Endodermal cell (in vitro differentiated cells): ENCODE measurements at places on chromosomes 1 and 21. TPM values are rescaled to one million over a fixed set of nuclear protein-coding genes. Genes with fewer than 3 reads are reported as not detected.

- peak; percentile 65 for DNase-seq
- H3K27ac ChIP-seq: peak overlapping the region; percentile 81
- no peaks in the 10 kb centered on the region for H3K36me3 ChIP-seq
- H3K27me3 ChIP-seq: no peaks in the 10 kb centered on the region
- peaks cover 13% of the 10 kb centered on the region for H3K4me1 ChIP-seq
Observed at GRCh38 chr1:94095112-94095637, 25.8 kb downstream of the ABCA4 start.

DNA sequence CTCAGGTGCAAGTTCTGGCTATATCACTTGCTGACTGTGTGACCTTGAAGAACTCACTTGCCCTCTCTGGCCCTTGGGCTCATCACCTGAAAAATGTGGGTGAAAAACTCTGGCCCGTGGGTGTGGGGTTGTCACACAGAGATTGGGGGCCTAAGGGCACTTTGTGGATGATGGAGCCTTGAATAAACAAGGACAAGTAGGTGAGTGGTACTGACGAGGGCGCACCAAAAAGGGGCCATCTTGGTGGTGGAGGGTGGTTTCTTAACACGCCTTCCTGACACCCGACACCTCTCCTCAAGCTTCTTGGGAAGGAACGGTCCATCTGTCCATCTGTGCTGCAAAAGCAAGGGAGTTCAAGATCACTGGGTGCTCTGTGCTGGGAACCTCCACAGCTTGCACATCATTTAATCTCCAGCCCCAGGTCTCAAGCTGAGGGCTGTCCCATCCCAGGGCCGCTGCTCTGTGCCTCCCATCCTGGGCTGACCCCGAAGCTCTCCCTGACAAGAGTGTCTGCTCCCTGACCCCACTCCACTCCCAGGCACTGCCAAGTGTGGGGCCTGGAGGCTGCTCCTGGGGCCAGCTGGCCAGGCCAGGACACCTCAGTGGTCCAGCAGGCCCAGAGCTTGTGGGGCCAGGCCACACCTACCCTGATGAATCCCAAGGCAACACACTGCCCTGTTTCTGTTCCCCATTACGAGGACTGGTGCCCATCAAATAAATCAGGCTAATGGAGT, 97.3 kb downstream of the GLIS1 start:
- no peaks in the 10 kb centered on the region for H3K36me3 ChIP-seq
- peaks cover 7% of the 10 kb centered on the region for H3K4me1 ChIP-seq
- H3K27me3 ChIP-seq: no peaks in the 10 kb centered on the region
- no peak overlapping the region for H3K27ac ChIP-seq
- DNase-seq: peak; percentile 41

GRCh38 chr1:161899091-161899490, 124.6 kb downstream of the OLFML2B start:
- H3K36me3 ChIP-seq: no peaks in the 10 kb centered on the region
- no peak overlapping the region for H3K27ac ChIP-seq
- no peak overlapping the region for H3K4me3 ChIP-seq

DNA sequence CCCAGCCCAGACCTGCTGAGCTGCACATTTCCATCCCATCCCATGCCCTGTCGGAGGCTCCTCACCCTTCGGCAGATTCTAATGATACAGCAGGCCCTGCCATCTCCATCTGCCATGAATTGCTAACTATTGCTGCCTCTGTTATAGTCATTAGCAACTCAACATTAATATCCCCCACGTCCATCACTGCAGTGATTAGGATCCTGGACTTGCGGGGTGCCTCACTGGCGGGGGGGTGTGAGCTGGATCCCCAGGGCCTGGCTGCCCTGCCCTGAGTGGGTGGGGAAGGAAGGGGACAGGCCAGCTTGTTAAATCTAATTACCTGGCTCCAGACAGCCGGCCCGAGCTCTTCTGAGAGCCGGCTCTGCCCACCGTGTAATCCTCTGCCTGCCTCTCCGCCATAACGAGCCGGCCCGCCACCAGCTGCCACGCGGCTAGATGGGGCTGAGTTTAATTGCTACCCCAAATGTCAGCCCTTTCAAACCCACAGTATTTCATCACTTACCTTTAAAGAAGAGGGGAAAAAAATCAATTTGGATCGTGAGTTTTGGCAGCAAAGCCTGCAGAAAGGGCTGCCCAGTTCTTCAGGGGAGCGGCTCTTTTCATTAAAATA, 227.3 kb upstream of the CSF3R start:
- peak overlapping the region; percentile 14 for H3K27ac ChIP-seq
- H3K27me3 ChIP-seq: no peaks in the 10 kb centered on the region
- H3K4me1 ChIP-seq: peaks cover 15% of the 10 kb centered on the region
- no peaks in the 10 kb centered on the region for H3K36me3 ChIP-seq
- H3K4me3 ChIP-seq: no peak overlapping the region
- no peak for DNase-seq

- peak; percentile 74 for DNase-seq
- H3K36me3 ChIP-seq: peaks cover 20% of the 10 kb centered on the region
- peak overlapping the region; percentile 46 for H3K27ac ChIP-seq
- H3K4me3 ChIP-seq: peak overlapping the region; percentile 85
- peaks cover 7% of the 10 kb centered on the region for H3K4me1 ChIP-seq
Observed at GRCh38 chr1:43979528-43980254, 681 bp downstream of the B4GALT2 start.

GRCh38 chr21:29989634-29990234, 49.9 kb upstream of the GRIK1 start:
- no peak for DNase-seq
- no peaks in the 10 kb centered on the region for H3K27me3 ChIP-seq
- no peaks in the 10 kb centered on the region for H3K4me1 ChIP-seq
- no peak overlapping the region for H3K27ac ChIP-seq
- H3K4me3 ChIP-seq: no peak overlapping the region

DNA sequence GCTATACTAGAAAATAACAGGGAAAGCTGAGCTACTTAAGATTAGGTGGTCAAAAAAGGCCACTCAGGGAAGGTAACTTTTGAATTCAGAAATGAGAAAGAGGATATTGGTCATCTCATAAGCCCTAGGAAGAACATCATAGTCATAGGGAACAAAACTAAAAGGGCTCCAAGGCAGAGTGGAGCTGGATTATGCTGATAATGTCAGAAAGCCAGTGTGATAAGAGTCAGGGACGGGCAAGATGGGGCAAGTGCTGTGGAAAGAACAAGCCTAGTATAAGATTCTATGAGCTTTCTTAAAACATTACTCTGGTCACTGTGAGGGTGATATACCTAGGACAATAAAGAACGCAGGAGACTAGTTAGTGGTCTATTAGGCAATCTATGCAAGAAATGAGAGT, 106.6 kb downstream of the DUSP10 start:
- no peak overlapping the region for H3K27ac ChIP-seq
- no peak overlapping the region for H3K4me3 ChIP-seq
- no peaks in the 10 kb centered on the region for H3K27me3 ChIP-seq
- DNase-seq: no peak
- H3K36me3 ChIP-seq: no peaks in the 10 kb centered on the region

DNA sequence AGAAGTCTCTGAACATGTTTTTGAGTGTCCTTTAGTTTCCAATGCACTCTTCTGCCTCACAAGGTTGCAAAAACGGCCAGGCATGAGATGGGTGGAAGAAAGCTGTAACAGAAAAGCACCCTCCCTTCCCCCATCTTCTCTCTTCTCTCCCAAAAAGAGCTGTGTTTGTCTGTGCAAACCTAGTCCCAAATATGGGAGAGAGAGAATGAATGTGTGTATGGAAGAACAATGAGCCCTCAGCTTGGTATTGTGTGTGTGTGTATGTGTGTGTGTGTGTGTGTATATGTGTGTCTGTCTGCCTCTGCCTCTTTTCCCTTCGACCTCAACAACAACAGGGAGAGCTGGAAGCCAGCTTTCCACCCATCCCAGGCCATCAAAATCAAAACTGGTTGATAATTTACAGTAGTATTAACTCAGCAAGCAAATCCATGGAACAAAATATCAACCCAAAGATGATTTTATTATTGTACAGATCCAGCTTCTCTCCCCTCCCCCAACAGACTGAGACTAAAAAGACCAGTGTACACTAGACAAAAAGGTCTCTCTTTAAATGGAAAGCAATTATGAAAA, 1.8 kb downstream of the RERE start:
- no peaks in the 10 kb centered on the region for H3K36me3 ChIP-seq
- H3K27me3 ChIP-seq: no peaks in the 10 kb centered on the region
- no peaks in the 10 kb centered on the region for H3K4me1 ChIP-seq
- DNase-seq: peak; percentile 44

GRCh38 chr21:36890086-36890485, 76.4 kb downstream of the HLCS start:
- H3K27ac ChIP-seq: no peak overlapping the region
- DNase-seq: no peak
- no peaks in the 10 kb centered on the region for H3K27me3 ChIP-seq
- H3K36me3 ChIP-seq: peaks cover 3% of the 10 kb centered on the region

DNA sequence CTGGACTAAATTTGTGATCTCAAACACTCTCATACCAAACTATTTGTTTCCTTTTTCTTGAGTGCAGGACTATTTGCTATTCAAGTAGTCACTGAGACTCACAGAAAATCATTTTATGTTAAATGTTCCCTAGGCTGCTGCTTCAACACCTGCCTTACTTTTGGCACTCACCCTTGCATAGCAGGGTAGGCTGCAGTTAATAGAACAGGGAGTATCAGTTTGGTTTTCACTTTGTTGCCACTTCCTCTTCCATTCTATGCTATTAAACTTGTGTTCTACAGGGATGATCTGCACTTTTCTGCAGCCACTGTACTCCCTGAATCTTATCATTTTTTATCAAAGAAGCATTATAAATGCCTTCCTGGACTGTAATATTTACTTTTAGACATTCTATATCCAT, 148.7 kb upstream of the PRMT6 start:
- no peak overlapping the region for H3K27ac ChIP-seq
- H3K4me1 ChIP-seq: no peaks in the 10 kb centered on the region
- no peak for DNase-seq
- no peaks in the 10 kb centered on the region for H3K27me3 ChIP-seq

- no peaks in the 10 kb centered on the region for H3K27me3 ChIP-seq
- no peaks in the 10 kb centered on the region for H3K36me3 ChIP-seq
- no peak for DNase-seq
- H3K4me1 ChIP-seq: peaks cover 7% of the 10 kb centered on the region
- no peak overlapping the region for H3K27ac ChIP-seq
- no peak overlapping the region for H3K4me3 ChIP-seq
Observed at GRCh38 chr1:22169816-22170215, 26.9 kb upstream of the WNT4 start.

GRCh38 chr1:207651583-207651982, 6.7 kb downstream of the CR1L start:
- H3K36me3 ChIP-seq: no peaks in the 10 kb centered on the region
- no peaks in the 10 kb centered on the region for H3K27me3 ChIP-seq
- no peak for DNase-seq
- peaks cover 10% of the 10 kb centered on the region for H3K4me1 ChIP-seq
- H3K27ac ChIP-seq: no peak overlapping the region
- H3K4me3 ChIP-seq: no peak overlapping the region

DNA sequence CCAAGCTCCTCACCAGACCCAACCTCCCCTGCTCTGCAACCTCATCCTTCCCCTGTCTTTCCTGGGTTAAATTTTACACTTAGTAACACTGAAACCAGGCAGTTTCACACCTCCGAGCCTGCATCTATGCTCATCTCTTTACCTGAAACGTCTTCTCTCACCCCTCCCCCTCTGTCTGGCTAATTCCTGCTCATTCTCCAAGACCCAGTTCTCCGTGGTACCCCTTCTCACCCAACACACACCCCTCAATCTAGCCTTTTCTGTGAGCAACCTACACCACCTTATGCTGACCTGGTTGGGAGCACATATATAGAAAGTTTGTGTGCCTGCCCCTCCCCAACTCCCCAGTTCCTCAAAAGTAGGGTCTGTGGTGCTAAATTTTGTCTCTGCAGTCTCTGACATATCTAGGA, 3.7 kb upstream of the KIAA1614 start:
- DNase-seq: peak; percentile 33
- H3K36me3 ChIP-seq: no peaks in the 10 kb centered on the region
- H3K27me3 ChIP-seq: peaks cover 28% of the 10 kb centered on the region
- no peak overlapping the region for H3K4me3 ChIP-seq
- no peaks in the 10 kb centered on the region for H3K4me1 ChIP-seq
- no peak overlapping the region for H3K27ac ChIP-seq

- no peaks in the 10 kb centered on the region for H3K4me1 ChIP-seq
- DNase-seq: no peak
- H3K4me3 ChIP-seq: no peak overlapping the region
- no peak overlapping the region for H3K27ac ChIP-seq
- H3K27me3 ChIP-seq: no peaks in the 10 kb centered on the region
- no peaks in the 10 kb centered on the region for H3K36me3 ChIP-seq
Observed at GRCh38 chr1:195130598-195130997, 1477.6 kb downstream of the KCNT2 start.

- H3K27ac ChIP-seq: no peak overlapping the region
- H3K36me3 ChIP-seq: peaks cover 24% of the 10 kb centered on the region
- H3K27me3 ChIP-seq: no peaks in the 10 kb centered on the region
- no peaks in the 10 kb centered on the region for H3K4me1 ChIP-seq
- DNase-seq: no peak
Observed at GRCh38 chr1:39759436-39759726, 11.8 kb downstream of the OXCT2 start.

GRCh38 chr21:35658242-35658641, 402.1 kb downstream of the SETD4 start:
- H3K27me3 ChIP-seq: no peaks in the 10 kb centered on the region
- no peak overlapping the region for H3K4me3 ChIP-seq
- no peak overlapping the region for H3K27ac ChIP-seq
- no peaks in the 10 kb centered on the region for H3K36me3 ChIP-seq
- H3K4me1 ChIP-seq: no peaks in the 10 kb centered on the region

DNA sequence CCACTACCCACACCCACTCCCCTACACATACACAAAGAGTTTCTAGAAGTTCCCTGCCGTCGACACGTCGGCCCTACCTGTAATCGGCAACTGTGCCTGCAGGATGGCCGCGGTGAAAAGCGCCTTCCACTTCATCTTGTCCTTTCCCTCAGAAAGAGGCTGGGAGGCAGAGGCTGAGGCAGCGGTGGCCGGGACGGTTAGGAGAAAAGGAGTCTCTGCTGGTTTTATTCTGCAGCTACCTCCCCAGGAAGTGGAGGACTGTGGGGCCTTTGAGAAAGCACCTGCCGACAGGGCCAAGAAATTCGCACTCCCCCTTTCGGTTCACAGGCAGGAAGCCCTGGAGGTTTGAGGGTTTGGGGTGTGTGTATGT, at the start of gene CD247:
TSS of gene CD247 (minus strand) at position 199 of the 370 bp plus-strand sequence. CDS start at position 135, 64 bp downstream.
- no peaks in the 10 kb centered on the region for H3K27me3 ChIP-seq
- H3K27ac ChIP-seq: no peak within 1 kb of the TSS
- H3K4me1 ChIP-seq: no peaks in the 10 kb centered on the region
- no peak for DNase-seq
- no peaks in the 10 kb centered on the region for H3K36me3 ChIP-seq
- H3K4me3 ChIP-seq: no peak within 1 kb of the TSS

Gene NMNAT2
- 1.5 to 2.1 TPM (median 1.7 TPM) in 3 replicates for total RNA-seq

Gene COL6A1
- total RNA-seq: 232 to 456 TPM (median 244 TPM) in 3 replicates

Gene CDK18
- 84.0 to 93.1 TPM (median 88.7 TPM) in 3 replicates for total RNA-seq

Gene EFNA3
- 3.9 to 110 TPM (median 6.0 TPM) in 3 replicates for total RNA-seq

Gene TRIM46
- 7.1 to 11.3 TPM (median 8.9 TPM) in 3 replicates for total RNA-seq

Gene LYPD8
- total RNA-seq: not detected in 3 replicates

Gene CEPT1
- total RNA-seq: 28.0 to 38.0 TPM (median 32.5 TPM) in 3 replicates

Gene ZBTB7B
- 23.3 to 31.1 TPM (median 24.1 TPM) in 3 replicates for total RNA-seq

Gene SYTL1
- total RNA-seq: 6.7 and 6.8 TPM in 2 replicates

Gene C1orf167
- total RNA-seq: 0.43 and 0.95 TPM in 2 replicates

Gene RGS4
- total RNA-seq: 0.48 and 0.56 TPM in 2 replicates
